ENCODE measurements at places on chromosomes 16 and 17. TPM values are rescaled to one million over a fixed set of nuclear protein-coding genes. Genes with fewer than 3 reads are reported as not detected.
A peak's percentile ranks its signal among the peaks of the same experiment; 100 is the strongest.

Gene SHISA6
- not detected for total RNA-seq

Gene MT1G
- total RNA-seq, result 4.0 TPM

Gene PMFBP1
- total RNA-seq, result 3.0 TPM

Gene ANKRD40CL
- total RNA-seq, result not detected

Gene MAP2K6
- total RNA-seq, result 11.7 TPM

Gene LHX1
- total RNA-seq, result not detected

Gene BICDL2
- total RNA-seq, result 1.6 TPM

Gene FOXC2
- not detected for total RNA-seq

Gene ABR
- 158 TPM for total RNA-seq

Gene CDH13
- total RNA-seq, result not detected

Gene NPIPB9
- total RNA-seq, result 2.8 TPM

Gene KRTAP3-2
- total RNA-seq, result not detected

Gene ENPP7
- total RNA-seq, result 0.14 TPM

Gene PIK3R5
- 81.4 TPM for total RNA-seq

Gene LONP2
- total RNA-seq, result 66.3 TPM

DNA sequence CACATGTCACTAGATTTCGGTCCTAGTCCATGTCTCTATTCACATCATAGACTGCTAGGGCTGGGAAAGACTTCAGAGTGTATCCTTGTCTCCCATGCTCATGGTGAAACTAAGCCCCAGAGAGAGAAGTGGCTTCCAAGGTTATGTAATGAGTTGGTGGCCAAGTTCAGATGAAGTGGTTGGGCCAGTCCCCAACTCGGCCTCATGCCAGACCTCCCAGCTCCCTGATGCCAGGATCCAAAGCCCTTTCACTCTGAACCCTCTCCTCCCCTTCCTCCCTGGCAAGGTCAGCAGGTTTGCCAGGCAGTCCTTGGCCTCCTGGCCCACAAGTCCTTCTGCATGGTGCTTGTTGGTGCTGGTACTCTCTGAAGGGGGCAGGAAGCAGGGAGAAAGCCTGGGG lies 189.7 kb downstream of the AXIN2 start:
- no peak for DNase-seq

DNA sequence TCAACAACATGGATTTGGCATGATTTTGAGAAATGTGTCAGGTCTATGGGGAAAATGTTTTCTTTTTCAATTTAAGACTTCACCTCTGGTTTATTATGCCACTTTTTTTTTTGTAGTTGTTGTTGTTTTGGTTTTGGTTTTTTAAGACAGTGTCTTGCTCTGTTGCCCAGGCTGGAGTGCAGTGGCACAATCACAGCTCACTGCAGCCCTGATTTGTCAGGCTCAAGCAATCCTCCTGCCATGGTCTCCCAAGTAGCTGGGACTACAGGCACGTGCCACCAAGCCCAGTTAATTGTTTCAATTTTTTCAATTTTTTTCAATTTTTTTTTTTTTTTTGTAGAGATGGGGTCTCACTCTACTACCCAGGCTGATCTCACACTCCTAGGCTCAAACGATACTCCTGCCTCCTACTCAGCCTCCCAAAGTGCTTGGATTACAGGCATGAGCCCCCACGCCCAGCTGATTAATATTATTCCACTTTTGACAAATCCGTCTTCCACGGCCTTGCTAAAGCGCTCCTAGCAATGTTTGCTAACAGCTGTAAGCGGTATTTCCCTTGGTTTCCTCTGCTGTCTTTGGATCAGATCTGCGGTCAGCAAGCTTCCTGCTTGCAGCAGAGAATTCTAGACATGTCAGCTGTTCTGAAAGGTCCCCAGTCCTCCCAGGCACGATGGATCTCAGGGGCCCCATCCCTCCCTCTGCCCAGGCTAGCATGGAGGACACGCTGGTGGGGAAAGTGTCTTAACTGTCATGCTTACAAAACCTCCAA lies 7.0 kb upstream of the MILR1 start:
- DNase-seq, result peak; percentile 45

DNA sequence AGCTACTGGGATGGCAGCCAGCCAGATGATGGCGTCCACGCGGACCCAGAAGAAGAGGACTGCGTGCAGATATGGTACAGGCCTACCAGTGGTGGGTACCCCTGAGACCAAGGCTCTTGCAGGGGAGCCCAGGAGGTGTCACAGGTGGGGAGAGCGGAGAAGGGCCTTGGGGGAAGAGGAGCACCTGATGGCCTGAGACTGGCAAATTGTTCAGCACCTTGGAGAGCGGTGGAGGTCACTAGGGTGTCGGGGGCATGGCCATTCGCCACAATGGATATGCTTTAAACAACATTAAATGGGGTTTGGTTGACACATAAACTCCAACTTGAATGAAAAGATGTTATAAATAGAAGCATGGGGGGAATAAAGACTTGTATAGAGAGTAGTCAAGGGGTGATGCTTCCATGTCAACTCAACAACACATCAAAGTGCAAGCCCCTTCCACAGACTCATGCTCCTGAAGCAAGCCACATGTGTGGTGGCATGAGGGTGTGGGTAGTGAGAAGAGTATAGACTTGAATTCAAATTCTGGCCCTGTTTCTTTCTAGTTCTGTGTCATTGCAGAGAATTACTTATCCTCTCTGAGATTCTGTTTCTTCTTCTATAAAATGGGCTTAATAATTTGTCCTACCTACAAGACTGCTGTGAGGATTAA lies 22.2 kb downstream of the CLEC19A start:
- DNase-seq, result no peak

DNA sequence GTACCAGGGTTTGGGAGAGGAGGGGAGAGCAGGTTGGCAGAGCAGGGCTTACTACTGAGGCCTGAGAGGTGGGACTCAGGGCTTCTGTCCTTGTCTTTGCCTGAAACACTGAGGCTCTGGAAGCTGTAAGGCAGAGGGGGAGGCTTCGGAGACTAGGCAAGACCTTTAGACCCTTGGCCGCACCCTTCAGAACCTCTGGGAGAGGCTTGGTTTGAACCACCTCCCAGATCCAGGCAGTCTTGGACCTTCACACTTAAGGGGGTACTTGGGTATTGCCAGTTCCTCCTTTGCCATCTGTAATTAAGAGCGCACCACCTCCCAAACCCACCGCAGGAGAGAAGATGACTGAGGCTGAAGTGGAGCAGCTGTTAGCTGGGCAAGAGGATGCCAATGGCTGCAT lies 12.9 kb downstream of the MYL4 start:
- no peak for DNase-seq

- no peak for DNase-seq
Measured at GRCh38 chr17:74842146-74842598, 17.5 kb downstream of the GRIN2C start.

GRCh38 chr16:88750854-88751253 lies 34.2 kb downstream of the PIEZO1 start:
- DNase-seq, result no peak

- no peak for DNase-seq
Measured at GRCh38 chr17:31533546-31534155, 142.2 kb downstream of the RAB11FIP4 start.

GRCh38 chr16:83807710-83808572 lies at the start of gene HSBP1:
TSS of gene HSBP1 (plus strand) at chr16:83807978. CDS start at chr16:83808077, 99 bp downstream.
- peak; percentile 92 for DNase-seq

GRCh38 chr17:83099086-83099555 lies 19.7 kb downstream of the METRNL start:
- DNase-seq, result no peak

GRCh38 chr17:57861790-57862693 lies 12.2 kb upstream of the MRPS23 start:
- DNase-seq, result no peak

DNA sequence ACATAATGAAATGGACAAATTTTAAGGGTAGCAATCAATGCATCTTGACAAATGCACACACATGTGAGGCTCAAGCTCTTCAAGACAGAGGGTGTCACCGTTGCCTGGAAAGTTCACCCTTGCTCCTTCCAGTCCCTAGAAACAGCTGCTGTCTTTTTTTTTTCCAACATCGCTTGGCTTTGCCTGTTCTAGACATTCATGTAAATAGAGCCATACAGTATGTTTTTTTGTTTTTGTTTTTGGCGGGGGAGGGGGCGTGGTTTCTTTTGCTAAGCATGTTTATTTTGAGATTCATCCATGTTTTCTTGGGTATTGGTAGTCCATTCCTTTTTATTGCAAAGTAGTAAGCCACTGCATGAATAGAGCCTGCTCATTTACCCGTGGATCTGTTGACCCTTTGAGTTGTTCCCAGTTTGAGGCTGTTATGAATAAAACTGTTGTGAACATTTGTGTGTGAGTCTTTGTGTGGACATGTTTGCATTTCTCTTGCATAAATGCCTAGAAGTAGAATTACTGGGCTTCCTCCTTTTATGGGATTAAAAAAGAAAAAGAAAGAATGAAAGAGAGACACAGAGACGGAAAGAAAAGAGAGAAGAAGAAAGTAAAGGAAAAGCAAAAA lies 78.4 kb downstream of the NT5M start:
- DNase-seq, result no peak

DNA sequence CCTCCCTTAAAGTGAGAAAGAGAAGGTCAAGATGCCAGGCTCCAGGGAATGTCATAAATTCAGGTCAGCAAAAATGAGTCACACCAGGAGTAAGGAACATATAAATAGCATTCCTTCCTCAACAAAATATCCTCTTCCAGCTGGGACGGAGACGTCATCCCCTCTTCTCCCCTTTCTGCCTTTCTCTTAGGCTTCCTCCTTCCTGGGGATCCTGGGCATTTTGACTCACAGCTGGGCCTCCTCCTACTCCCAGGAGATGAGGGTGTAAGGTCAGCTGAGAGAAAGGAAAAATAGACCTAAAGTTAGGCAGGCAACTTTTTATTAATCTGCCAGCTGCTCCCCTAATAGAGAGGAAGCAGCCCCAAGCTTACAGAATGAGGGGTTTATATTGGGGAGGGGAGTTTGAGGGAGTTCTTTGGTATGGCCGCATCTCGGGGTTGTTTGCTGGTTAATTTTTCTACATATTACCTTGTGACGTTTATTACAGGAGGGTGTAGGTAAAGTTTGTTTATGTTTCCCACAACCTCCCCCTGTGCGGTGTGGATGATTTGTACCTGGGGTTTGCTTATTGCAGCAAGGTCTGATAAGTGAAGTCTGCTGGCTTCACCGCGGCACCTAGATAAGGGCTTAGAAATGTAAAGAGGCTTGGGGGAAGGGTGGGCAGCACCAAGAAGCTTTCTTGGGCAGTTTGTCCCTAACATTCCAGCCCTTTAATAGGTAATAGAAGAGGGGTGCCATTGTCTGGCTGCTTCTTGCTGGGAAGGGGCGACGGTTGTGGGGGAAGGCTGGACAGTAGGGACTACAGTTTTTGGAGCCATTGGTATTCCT lies 7.1 kb upstream of the ZNF747 start:
- DNase-seq, result no peak

- no peak for DNase-seq
Measured at GRCh38 chr16:76277460-76278030, 344 bp downstream of the CNTNAP4 start.

DNA sequence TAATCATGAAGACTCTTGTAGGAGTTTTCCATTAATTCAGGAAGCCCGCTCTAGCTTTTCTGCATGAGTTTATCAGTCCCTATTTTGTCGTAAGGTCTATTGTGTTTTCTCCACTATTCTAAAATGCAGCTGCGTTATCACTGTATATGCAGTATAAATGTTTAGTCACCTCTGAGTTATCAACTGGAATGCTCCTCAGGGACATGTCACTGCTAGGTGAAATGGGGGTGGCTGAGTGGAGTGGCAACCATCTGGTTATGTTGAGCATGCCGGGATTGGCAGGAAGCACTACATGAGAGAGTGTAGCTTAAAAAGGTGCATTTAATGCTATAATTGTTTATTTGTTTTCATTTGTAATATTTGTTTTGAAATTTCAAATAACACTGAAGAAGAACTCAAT lies 285.2 kb upstream of the ELAC2 start:
- DNase-seq, result no peak

DNA sequence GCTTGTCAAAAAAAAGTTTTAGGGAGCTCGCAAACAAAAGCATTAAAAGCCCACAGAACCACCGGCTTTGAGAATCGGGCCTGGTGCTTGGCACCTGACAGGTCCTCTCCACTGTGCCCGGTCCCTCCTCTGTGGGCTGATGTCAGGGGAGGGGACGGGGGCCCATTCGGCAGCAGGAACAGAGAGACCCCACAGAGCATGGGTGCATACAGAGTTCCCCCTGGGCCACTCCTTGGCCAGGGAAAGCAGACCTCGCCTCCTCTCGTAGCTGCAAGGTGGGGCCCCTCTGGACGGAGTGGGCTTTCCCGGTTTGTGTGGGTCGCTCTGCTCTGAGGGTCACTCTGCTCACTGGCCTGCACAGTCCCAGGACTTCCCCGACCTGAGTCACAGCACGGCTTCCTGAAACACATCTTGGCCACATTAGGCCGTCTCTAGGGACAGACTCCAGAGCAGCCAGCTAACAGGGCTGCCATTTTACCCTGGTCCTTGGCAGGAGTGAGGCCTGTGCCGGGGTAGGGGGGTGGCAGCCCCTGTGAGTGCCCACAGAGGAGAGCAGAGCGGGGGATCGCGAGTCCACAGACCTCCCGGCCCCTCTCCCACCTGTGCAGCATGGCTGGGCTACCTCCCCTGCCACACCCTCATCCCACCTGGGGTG lies 11.1 kb downstream of the CBFA2T3 start:
- DNase-seq, result no peak

GRCh38 chr17:76671912-76672262 lies 28.3 kb upstream of the ST6GALNAC1 start:
- no peak for DNase-seq

DNA sequence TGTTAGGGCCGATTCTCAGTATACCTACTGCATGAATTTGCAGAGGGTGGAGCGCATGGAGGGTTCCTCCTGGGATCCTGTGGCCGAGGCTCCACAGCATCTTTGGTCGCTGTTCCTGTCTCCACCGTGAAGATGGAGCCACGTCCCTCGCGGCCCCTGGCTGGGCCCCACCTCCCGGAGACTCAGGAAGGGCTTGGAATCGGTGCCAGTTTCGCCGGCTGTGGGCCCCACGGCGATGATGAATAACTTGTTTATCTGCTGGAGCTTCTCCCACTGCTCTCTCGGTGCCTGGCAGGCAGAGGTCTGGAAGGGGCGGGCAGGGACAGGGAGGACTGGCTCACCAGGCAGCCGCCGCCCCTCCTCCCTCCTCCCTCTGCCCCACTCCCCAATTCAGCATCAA lies 8.1 kb downstream of the SLC5A11 start:
- DNase-seq, result no peak

- DNase-seq, result no peak
Measured at GRCh38 chr16:65523283-65523944, 401.6 kb upstream of the CDH11 start.

DNA sequence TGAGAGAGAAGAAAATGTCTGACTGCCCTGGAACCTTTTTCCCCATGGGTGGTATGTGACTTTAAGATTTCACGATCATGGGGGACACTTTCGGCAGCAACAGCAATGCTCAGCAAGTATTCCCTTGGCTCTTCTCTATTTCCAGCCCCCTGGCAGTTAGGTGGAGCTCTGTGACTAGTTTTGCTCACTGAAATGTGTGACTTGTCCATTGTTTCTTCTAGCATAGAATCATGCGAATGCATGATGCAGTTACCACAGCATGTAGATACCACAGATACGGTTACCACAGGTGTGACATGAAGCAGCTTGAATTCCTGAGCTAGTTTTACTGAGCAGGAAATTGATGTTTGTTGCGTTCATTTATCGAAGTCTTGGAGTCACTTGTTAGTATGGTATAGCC lies 1034.5 kb upstream of the EEF2KMT start:
- no peak for DNase-seq

Measured in activated naive CD8-positive, alpha-beta T cell treated with anti-CD3 and anti-CD28 coated beads, Interleukin-2, amount 10 ng/mL, durations not matched to agents 7 days and 5 days (primary cell).